ENCODE measurements at places on chromosomes 12 and 14. TPM values are rescaled to one million over a fixed set of nuclear protein-coding genes. Genes with fewer than 3 reads are reported as not detected.

DNA sequence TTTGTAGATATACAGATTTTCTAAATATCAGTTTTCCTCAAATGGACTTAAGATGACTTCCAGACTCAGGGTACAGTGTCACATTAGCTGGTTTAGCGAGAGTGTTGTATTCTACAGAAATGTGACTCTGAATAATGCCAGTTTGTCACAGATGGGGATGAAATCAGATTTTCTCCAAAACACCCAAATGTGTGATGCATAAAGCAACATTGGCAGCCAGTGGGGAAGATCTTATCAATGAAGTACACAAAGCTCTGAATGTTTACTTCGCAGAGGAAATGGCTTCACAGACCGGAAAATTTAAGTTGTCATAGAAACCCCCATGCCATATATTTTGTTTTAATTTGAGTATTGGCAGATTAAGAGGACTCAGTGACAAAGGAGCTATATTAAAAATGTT lies 29.9 kb downstream of the ANO4 start:
- H3K27me3 ChIP-seq = no peaks in the 10 kb centered on the region
- no peak overlapping the region for H3K4me3 ChIP-seq

DNA sequence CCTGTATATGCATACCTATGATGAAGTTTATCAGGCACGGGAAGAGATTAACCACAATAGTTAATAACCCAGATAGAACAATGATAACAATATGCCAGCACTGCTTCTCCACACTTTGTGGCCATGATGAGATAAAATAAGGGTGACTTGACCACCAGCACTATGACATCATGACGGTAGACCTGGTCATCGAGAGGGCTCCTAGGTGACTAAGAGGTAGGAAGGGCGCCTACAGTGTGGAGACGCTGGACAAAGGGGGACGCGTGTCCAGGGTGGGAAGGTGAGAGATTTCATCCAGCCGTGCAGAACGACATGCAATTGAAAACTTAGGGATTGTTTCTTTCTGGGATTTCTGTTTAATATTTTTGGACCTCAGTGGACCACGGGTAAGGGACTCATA lies 221.8 kb upstream of the RTL1 start:
- no peak for DNase-seq
- H3K27me3 ChIP-seq = no peaks in the 10 kb centered on the region
- no peak overlapping the region for H3K4me3 ChIP-seq
- no peak overlapping the region for H3K27ac ChIP-seq
- no peaks in the 10 kb centered on the region for H3K36me3 ChIP-seq
- H3K4me1 ChIP-seq = no peaks in the 10 kb centered on the region

- 0 out of 2 replicates have a peak, but pooled peaks cover 3% of the 10 kb centered on the region for H3K4me1 ChIP-seq
- no peak overlapping the region for H3K4me3 ChIP-seq
- H3K36me3 ChIP-seq = no peaks in the 10 kb centered on the region
Measured at GRCh38 chr12:96486751-96487613, 2.4 kb upstream of the CFAP54 start.

GRCh38 chr12:99769396-99769980 lies 121.9 kb downstream of the GARIN6 start:
- no peaks in the 10 kb centered on the region for H3K27me3 ChIP-seq
- no peaks in the 10 kb centered on the region for H3K4me1 ChIP-seq
- no peaks in the 10 kb centered on the region for H3K36me3 ChIP-seq
- no peak overlapping the region for H3K4me3 ChIP-seq
- DNase-seq = no peak

DNA sequence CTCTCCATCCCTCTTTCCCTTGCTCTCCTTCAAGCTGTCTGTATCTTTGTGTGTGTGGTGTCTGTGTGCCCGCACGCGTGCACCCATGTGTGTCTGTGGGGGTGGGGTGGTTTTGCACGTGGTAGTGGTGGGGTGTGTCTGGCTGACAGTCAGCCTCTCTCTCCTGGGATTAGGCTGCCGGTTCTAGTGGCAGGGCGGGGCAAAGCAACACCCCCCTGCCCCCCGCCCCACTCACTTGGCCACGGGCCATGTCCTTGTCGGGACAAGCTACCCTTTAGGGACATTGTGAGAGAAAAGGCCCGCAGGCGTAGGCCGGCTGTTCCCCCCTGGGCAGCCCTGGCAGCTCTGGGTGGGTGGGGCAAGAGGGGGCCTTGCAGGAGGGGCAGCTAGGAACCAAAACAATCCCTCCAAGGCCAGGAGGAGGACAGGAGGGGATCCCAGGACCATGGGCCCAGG lies 182.6 kb downstream of the ALG10 start:
- no peaks in the 10 kb centered on the region for H3K27me3 ChIP-seq
- H3K27ac ChIP-seq = no peak overlapping the region
- H3K4me3 ChIP-seq = no peak overlapping the region
- no peak for DNase-seq
- H3K36me3 ChIP-seq = no peaks in the 10 kb centered on the region
- H3K4me1 ChIP-seq = no peaks in the 10 kb centered on the region

DNA sequence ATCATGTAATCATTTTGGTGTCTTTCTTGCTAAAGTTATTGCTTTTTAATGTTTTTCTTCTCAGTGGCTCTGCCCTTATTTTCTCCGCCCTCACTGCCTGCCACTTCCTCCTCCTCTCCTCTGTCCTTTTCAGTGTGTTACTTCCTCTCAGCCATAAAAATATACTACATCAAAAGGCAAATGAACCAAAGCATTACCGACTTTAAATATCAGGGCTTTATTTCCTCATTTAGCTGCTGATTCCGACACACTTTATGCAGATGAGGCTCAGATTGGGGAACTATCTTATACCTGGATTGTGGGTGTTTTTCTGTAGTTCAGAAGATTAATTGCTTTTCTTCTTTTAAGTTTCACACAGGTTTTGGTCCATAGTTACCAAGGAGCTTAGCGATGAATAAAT lies 118.1 kb downstream of the CMAS start:
- H3K4me1 ChIP-seq = no peaks in the 10 kb centered on the region
- H3K27ac ChIP-seq = no peak overlapping the region
- no peak overlapping the region for H3K4me3 ChIP-seq
- DNase-seq = no peak
- no peaks in the 10 kb centered on the region for H3K36me3 ChIP-seq
- H3K27me3 ChIP-seq = no peaks in the 10 kb centered on the region

GRCh38 chr12:49983892-49984291 lies 11.1 kb downstream of the AQP6 start:
- H3K36me3 ChIP-seq = peaks cover 6% of the 10 kb centered on the region
- DNase-seq = no peak
- H3K27me3 ChIP-seq = no peaks in the 10 kb centered on the region

- H3K4me3 ChIP-seq = no peak overlapping the region
- H3K27ac ChIP-seq = no peak overlapping the region
- DNase-seq = no peak
- H3K4me1 ChIP-seq = no peaks in the 10 kb centered on the region
Measured at GRCh38 chr12:131153956-131154355, 200.2 kb downstream of the ADGRD1 start.

Gene KRT3
- total RNA-seq = not detected

Gene AGAP2
- total RNA-seq = 0.49 TPM

Gene FAM181A
- not detected for total RNA-seq

Gene LTB4R
- 4.8 TPM for total RNA-seq

Gene NDRG2
- 1.6 TPM for total RNA-seq
